ENCODE measurements at places on chromosomes 7 and 10. TPM values are rescaled to one million over a fixed set of nuclear protein-coding genes. Genes with fewer than 3 reads are reported as not detected.
A peak's percentile ranks its signal among the peaks of the same experiment; 100 is the strongest.

Gene EN2
- not detected for total RNA-seq

Gene RBP4
- total RNA-seq: 0.31 TPM

Gene ST8SIA6
- 1.1 TPM for total RNA-seq

Gene NEUROG3
- total RNA-seq: 0.31 TPM

DNA sequence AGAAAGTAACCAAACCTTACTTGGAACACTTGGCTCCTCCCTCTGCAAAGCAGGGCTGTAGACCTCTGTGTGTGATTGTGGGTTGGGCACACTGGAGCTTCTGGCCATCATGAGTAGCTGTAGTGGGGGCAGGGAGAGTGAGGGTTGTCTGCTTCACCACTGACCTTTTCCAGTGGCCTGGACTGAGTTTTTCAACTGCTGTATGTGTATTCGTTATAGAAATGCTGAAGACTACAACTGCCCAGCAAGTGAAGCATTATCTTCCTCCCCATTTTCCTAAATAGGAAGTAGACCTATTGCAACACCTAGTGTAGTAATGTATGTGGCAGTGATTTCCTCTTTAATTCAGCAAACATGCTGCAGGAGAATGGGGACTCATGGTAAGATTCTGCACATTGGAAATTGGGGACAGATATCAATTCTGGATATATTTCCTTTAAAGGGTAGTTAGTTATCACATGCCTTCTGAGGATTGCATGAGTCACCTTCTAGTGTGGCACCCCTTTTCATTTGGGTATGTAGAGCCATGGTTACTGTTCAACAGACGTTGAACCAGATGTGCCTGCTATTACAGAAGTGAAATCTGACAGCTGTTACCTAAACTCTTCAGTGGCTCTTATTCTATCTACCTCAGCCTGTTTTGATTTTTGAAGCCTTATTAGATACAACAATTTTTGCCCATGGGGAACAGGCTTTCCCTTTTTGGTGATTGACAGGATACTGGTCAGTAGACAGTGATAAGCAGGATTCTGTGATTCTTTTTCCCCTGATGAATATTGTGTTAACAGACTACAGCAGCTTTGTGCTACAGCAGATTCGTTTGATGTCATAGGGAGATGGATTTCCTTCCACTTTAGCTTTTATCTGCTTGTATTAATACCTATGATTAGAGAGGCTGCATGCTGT lies 130.9 kb downstream of the SND1 start:
- DNase-seq: no peak

GRCh38 chr7:147547252-147547897 lies 1043.2 kb upstream of the C7orf33 start:
- DNase-seq: peak; percentile 38

GRCh38 chr10:31171402-31172083 lies 139.9 kb upstream of the ZNF438 start:
- DNase-seq: no peak

- DNase-seq: no peak
Observed at GRCh38 chr10:7389844-7390243, 21.0 kb downstream of the SFMBT2 start.

- no peak for DNase-seq
Observed at GRCh38 chr10:86232644-86233043, 134.0 kb downstream of the GRID1 start.

- no peak for DNase-seq
Observed at GRCh38 chr7:156578978-156579430, 61.6 kb upstream of the RNF32 start.

- no peak for DNase-seq
Observed at GRCh38 chr10:22630234-22631174, 83.9 kb downstream of the PIP4K2A start.

DNA sequence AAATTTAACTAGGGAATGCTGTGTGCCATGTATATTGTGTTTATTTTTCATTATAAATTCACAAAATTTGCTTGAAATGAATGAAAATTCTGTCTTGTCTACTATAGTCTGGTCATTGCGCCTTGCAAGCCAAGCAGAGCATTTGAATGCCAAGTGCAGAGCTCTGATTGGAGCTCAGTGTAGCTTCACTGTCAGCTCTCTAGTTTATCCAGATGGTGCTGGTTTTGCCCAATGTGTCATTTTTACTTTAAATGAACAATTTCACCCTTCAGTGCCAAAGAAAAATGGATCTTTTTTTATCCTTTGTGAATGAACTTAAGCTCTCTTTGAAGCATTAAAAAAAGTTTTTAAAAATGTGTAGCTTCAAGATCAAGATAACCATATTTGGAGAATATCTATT lies 225.6 kb upstream of the CACNA2D1 start:
- no peak for DNase-seq

Measured in H1 (cell line).